CD4-positive, alpha-beta T cell treated with Interleukin-10 for 1 hour (primary cell): ENCODE measurements at places on chromosomes 3 and 15.

- DNase-seq, result no peak
Observed at GRCh38 chr3:58161435-58162398, 49.1 kb downstream of the DNASE1L3 start.

DNA sequence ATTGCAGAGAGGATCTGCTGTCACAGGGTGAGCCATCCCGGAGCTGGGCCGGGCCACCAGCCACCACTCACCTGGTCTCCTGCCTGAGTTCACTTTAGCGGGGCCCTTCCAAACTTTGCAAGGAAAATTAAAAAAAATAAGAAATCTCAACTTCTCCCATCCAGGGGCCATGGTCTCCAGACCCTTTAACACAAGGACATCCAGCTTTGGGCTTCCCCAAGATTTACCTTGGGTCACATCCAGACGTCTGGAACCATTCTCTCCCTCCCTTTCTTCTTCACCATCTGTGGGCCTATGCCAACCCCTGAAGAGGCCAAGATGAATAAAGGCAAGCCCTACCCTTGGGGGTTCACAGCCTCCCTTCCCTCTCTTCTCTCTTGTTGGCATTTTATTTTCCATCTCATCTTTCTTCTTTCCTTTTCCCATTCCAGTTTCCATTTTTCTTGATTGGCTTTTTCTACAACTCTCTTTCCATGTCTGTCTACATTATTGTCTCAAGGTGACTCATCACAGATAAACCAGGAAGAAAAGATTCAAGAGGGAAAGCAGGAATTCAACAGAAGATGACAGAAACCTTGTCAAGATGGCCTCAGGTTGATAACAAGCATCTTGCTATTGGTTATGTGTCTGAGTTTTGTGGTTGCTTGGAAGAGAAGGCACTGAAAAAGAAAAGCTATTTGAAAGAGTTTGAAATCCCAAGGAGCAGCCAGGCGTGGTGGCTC, 49.5 kb downstream of the ITGA11 start:
- no peak for DNase-seq

DNA sequence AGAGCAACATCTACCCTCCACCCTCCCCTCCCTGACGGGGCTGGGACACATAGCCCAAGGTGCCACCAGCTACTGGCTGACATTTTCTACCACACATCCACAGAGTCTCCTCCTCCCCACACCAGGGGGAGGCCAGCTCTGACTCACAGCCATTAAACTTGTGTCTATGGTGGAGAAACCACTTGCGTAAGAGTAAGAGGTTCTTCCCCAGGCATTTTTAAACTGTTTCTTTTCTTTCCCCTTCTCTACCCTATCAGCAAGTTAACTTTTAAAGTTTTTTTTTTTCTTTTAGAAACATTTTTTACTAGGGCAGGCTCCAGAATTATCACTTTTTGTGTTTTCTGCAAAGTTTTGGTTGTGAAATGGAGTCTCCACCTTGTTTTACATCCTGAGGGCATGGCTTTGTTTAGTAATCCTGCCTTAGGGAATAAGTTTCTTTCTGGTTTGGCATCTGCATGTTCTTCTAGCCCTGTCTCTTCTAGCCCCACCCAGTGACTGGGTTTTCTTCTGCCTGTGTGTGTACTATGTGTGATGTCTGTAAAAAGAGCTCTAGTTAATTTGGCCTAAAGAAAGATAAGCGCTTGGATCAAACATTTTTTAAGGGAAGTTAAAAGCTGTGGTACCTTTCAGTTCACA, 148.8 kb upstream of the GADL1 start:
- no peak for DNase-seq

GRCh38 chr3:58575971-58576652, 1.1 kb downstream of the FAM107A start:
- DNase-seq, result no peak

- DNase-seq, result no peak
Observed at GRCh38 chr3:132773071-132773619, 50.9 kb upstream of the NPHP3 start.

DNA sequence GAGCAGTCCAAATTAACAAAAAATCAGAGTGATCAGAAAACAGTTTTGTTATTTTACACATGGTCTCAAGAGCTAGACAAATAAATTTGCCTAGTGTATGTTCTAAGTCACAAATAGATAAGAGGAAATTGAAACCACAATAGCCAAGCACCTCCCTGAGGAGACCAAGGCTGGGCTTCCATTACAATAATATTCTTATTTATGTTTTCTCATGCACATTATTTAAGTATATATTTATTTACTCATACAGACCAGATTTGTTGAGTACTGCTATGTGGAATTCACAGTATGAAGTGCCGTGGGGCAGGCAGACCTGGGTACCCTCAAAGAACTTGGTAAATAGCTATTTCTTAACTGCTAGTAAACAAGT, 242.3 kb upstream of the ICE2 start:
- DNase-seq, result peak; percentile 27

DNA sequence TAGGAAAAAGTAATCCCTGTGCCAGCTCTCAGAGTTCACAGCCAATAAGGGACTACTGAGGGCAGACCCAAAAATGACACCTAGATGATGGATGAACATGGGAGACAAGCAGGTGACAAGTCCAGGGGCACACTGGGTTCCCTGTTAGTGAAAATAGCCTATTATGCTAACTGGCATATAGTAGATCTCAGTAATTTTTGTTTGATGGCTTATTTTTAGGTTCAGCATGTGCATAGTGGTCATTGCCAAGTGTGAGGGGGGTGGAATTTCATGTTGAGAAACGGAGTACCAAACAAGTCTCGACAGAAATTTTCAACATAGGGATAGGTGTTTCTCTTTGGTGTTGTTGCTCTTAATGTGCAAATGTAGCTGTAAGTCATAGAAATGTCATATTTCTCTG, 6.4 kb upstream of the ITGB5 start:
- DNase-seq, result no peak

GRCh38 chr3:105511031-105511430, 144.3 kb downstream of the ALCAM start:
- DNase-seq, result no peak

DNA sequence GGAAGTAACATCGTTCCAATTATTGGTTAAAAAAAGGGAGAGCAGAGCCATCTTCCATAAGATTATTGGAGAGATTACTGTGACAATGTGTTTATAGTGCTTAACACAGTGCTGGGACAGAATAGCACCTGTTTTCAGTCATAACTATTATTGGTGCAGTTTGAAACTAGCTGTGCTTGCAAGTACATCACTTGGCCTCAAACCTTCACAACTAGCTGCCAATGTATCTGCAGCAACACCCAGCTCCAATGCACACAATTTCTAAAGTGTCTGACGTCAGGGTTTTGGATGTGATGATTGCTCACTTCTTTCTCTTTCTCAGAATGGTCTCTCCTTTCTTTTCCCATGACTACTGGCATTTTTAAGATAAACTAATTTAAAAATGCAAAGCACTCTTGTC, 246.2 kb downstream of the SV2B start:
- DNase-seq, result no peak
